NCI-H2081 (cell line): ENCODE measurements at places on chromosomes 1 and 21.

DNA sequence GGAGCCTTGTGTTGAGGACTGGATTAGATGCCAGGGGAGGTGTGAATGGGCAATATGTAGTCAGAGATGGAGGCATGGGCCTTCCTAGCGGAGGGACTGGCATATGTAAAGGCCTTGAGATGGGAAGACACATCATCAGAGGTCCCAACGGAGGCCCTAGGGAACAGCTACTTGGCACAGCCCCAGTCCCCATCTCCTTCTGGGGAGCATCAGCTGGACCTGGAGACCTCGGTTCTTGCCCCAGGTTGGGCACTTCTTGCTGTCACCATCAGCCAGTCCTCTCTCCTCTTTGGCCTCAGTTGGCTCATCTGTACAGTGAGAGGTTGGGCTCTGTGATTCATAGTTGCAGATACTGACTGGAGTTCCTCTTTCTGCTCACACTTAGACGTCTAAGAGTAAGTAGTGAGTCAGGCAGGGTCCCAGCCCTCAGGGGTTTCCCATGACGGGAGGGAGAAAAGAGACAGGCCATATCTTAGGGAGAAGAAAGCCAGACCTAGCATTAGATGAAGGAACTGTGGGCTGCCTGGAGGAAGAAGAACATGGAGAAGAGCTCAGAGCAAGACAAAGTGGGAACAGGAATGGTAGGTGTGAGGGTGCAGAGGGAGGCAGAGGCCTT lies 3.4 kb upstream of the MARCKSL1 start:
- DNase-seq: no peak

DNA sequence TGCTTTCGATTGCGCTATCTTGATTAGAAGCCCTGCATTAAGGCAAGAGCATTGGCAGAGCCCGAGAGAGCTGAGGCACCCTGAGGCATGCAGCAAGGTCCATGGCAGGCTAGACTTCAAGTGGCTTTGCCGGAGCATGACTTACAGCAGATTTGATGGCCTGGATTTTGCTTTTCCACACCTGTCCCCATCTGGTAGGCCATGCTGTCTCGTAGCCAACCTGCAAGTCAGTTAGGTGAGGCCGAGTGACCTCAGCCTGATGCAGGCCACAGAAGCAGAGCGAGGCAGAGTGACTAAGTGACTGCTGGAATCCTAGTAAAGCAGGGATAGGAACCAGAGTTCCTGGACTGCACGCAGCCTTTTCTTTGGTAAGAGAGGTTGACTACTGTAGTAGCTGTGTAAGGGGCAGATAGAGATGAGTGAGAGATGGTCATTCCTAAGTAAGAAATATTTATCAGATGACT lies 148.9 kb downstream of the PBX1 start:
- no peak for DNase-seq

DNA sequence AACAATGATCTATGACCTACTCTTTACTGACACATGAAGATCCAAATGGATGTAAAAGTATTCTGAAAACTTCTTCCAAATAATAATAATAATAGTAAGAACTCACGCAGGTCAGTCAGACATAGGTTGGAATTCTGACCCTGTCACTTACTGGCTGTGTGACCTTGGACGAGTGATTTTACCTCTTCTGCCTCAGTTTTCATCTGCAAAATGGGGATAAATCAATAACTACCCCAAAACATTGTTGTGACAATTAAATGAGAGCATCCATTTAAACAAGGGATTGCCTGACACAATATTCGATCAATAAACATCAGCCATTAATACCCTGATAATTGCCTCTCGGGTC lies 556 bp downstream of the MECR start:
- DNase-seq: no peak

DNA sequence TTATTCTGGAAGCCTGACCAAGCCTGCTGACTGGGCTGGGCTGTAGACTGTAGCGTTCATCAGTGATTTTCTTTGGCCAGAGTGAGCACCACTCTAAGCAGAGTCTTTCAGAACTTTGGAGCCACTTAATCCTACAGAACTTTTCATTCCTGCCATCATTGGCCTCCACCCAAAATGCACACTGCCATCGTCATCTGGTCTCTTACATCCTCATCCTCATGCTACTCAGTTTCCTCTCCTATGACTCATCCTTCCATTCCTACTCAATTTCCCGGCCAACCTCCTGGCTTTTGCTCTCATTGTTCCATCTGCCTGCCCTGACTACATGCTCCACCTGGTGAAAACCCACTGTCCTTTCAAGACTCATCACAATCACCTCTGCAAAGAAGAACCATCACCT lies 233.8 kb upstream of the USP25 start:
- DNase-seq: no peak

DNA sequence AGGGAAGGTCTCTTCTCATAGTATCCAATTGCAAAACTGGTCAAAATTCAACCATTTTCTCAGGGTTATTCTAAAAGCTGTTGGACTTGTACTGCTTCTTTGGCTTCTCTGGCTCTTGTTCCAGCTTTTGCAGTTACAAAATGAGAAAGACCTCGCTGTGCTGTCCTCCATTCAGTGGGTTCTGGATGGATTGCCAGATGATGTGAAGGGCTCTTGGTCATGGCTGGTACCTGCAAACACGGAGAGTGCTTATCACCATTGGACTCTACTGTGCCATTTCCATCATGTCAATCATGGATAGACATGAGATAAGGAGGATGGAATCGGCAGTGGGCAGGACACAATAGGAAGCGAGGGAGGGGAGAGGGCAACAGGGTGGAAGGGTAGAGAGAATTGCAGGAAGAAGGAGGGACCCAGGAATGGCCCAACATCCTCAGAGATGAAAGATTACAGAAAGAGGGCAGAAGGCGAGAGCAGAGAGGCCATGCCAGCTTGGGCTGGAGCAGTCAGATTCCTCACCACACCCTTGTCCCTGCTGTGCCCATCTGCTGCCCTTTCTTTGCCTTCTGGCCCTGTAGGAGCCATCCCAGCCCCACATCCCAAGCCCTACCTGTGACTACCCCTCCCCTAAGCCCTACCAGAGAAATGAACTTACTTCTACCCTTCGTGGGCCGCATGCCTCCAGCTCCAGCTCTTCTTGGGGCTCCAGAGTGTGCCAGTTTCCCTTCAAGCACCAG lies 70.3 kb downstream of the HIVEP3 start:
- no peak for DNase-seq
